ENCODE measurements at places on chromosomes 3 and 15.

- peak; percentile 22 for DNase-seq
These were observed 14.0 kb upstream of the DYNC1LI1 start for GRCh38 chr3:32584660-32585059.

DNA sequence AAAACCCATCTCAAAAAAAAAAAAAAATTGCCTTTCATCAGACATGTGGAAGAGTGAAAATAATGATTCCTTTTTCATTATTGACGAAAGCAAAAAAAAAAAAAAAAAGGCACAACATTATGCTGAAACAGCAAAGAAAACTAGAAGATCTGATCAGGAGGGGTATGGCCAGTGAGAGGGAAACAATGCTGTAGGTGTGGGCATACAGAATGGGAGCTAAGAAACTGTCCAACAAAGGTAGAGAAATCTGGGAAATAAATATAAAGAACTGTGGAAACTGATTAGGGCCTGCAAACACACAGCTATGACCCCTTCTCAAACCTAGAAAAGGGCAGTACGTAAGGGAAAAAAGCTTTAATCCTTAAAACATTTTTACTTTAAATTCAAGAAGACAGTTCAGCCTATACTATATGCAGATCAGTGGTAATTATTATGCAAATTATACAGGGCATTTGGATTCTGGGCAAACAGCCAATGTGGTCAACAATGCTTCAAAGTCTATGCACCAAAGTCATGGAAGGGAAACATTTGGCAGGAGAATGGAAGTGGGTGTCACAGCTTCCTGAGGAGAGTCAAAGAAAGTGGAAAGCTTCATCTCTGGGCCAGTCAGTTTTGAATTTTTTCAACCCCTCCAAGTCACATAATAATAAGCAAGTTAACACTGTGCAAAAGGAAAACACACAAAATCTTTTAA, 68.3 kb upstream of the SLC12A8 start:
- no peak for DNase-seq

- no peak for DNase-seq
These were observed 46.1 kb downstream of the ABHD5 start for GRCh38 chr3:43736558-43737440.

- no peak for DNase-seq
These were observed 505.9 kb downstream of the SI start for GRCh38 chr3:164572436-164572835.

DNA sequence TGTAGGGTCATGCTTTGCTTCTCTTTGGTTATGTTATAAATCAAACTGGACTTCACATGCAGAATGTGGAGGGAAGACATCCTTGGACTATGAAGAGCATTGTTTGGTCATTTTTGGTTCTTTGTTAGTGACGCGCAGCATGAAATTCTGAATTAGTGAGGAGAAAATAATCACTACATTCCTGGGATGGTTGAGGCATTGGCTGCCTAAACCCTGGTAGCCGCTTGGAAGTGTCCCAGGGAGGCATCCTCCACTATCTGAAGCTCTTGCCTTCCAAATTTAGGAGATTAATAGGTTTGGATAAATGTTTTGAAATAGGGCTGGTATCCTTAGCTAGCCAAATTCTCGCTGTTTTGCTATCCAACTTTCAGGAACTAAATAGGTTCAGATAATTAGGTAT, 96.2 kb downstream of the CLSTN2 start:
- no peak for DNase-seq

DNA sequence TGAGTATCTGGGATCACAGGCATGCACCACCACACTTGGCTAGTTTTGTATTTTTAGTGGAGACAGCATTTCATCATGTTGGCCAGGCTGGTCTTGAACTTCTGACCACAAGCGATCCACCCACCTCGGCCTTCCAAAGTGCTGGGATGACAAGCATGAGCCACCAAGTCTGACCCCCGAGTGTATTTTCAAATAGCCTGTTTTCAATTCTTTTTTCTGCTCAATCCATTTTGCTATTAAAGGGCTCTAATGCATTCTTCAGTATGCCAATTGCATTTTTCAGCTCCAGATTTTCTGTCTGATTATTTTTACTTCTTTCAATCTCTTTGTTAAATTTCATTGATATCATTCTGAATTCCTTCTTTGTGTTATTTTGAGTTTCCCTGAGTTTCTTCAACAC, 5.8 kb downstream of the OR5H6 start:
- no peak for DNase-seq

DNA sequence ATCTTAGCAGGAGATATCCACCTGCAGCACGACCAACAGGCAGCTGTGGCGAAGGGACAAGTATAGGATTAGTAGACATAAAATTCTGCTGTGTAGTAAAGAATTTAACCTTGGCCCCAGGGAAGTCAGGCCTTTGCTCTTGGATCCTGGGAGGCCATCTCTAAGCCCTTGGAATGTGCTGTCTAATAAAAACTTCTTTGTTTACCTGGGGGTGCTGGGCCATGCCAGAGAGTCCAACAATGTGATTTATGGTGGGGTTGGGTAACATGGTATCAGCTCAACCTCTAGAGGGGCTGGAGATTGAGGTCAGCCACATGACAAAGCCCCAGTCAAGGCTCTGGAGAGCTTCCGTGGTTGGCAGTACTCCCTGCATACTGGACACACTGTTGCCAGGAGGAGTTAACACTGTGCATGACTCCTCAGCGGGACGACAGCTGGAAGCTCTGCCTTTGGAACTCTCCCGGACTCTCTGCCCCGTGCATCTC, 52.4 kb downstream of the HEG1 start:
- no peak for DNase-seq

- DNase-seq, result no peak
These were observed 15.8 kb upstream of the RBSN start for GRCh38 chr3:15114466-15115358.

- DNase-seq, result no peak
These were observed 400.4 kb upstream of the THBS1 start for GRCh38 chr15:39180483-39180933.

DNA sequence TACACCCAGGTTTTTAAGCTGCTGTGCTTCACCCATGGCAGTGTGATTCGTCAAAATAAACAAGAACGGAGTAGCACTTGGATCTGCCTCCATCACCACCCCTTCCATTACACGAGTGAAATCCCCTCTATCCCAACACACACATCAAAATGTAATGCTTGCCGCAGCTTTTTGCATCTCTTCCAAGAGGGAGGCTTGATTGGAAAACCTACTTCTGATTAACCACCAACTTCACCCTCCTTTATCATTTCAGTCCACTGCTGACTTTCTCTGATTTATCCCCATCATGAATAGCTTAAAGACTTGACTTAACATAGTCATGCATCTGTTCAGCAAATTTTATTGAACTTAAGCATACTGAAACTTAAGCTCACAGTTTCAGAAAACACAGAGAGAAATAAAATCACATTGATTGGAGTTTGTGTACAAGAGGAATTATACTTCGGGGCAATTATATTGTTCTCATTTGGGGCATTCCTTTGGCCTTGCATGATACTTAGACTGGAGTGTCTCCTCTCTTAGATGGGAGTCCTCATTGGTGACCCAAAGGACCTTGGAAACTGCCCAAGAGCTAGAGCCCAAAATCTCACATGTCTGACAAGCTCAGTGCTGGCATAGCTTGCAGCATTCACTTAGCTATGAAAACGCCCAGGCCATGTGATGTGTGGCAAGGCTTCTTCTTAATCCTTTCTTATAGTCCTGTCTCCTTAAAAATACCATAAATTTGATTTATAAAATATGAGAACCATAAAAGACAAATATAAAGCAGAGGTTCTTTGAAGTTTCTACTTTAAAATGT, 124.3 kb upstream of the UMPS start:
- no peak for DNase-seq

- DNase-seq, result no peak
These were observed 207.1 kb downstream of the GBE1 start for GRCh38 chr3:81554388-81554787.

- peak; percentile 41 for DNase-seq
These were observed 976 bp downstream of the DIS3L start for GRCh38 chr15:66294157-66294931.
